CD4-positive, alpha-beta T cell treated with Interleukin-12 subunit alpha and Interleukin-12 subunit beta, for 1 hour (primary cell): ENCODE measurements at places on chromosomes 7 and 10.

DNA sequence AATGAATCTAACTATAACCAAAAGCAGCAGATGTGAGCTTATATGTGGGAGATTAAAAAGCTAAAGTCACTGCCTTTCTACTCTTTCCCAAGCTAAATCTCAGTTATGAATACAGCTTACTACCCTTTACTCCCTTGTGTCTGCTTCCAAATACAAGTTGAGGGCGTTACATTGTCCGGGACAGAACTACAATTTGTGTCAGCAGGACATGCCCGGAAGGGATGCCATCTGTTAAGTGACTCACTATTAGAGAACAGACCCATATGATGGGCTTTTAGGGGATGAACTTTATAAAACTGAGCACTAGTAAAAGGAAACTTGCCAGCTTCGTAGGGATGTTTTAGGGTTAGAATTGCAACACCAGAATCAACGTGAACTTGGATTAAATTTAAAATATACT is 299.7 kb upstream of the CSTF2T start:
- DNase-seq = no peak

- no peak for DNase-seq
Observed at GRCh38 chr7:37113661-37114355, 334.9 kb downstream of the ELMO1 start.

DNA sequence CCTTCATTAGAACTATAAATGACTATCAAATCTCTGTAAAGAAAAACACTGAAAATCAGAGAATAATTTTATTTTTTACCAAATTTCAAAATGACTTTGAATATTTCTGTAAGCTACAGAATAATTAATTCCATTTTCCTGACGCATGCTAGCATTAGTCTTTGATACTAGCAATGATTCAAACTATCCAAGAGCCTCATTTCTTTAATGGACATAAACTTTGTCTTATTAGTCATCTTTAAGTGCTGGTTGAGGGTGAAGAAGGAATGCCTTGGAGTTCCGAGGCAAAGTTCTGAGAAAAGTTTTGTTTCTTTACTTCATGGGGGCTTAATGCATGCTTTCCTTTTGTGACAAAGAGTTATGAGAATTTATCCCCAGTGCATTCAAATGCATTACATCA is 137.3 kb downstream of the AGMO start:
- no peak for DNase-seq

GRCh38 chr10:94042001-94042833 is 48.5 kb downstream of the PLCE1 start:
- DNase-seq = no peak

GRCh38 chr7:8221567-8221966 is 40.4 kb downstream of the ICA1 start:
- DNase-seq = no peak
